Progenitor cell of endocrine pancreas (in vitro differentiated cells): ENCODE measurements at places on chromosomes 7 and 10. TPM values are rescaled to one million over a fixed set of nuclear protein-coding genes. Genes with fewer than 3 reads are reported as not detected.

The FAM25A gene
- total RNA-seq: not detected in 2 replicates

The MRLN gene
- total RNA-seq: not detected in 2 replicates

The TDRD1 gene
- not detected in 2 replicates for total RNA-seq

The SGPL1 gene
- total RNA-seq: 82.1 and 93.6 TPM in 2 replicates

The MCM10 gene
- total RNA-seq: 20.2 and 21.4 TPM in 2 replicates

The SYT15 gene
- total RNA-seq: 1.8 and 2.8 TPM in 2 replicates

The HPS6 gene
- total RNA-seq: 15.6 and 17.2 TPM in 2 replicates

The GIMAP4 gene
- not detected in 2 replicates for total RNA-seq

The SDK1 gene
- 37.6 and 39.6 TPM in 2 replicates for total RNA-seq

The ZPBP gene
- not detected in 2 replicates for total RNA-seq

The ATRNL1 gene
- total RNA-seq: 24.2 and 25.9 TPM in 2 replicates

The NPSR1 gene
- not detected in 2 replicates for total RNA-seq

The AKR1C4 gene
- 0.48 and 0.84 TPM in 2 replicates for total RNA-seq

The CYP26C1 gene
- total RNA-seq: 0.26 and 0.29 TPM in 2 replicates
